GM12878 (cell line): ENCODE measurements at places on chromosomes 13 and 19. TPM values are rescaled to one million over a fixed set of nuclear protein-coding genes. Genes with fewer than 3 reads are reported as not detected.

The CABP5 gene
- polyA plus RNA-seq, result not detected in 2 replicates

DNA sequence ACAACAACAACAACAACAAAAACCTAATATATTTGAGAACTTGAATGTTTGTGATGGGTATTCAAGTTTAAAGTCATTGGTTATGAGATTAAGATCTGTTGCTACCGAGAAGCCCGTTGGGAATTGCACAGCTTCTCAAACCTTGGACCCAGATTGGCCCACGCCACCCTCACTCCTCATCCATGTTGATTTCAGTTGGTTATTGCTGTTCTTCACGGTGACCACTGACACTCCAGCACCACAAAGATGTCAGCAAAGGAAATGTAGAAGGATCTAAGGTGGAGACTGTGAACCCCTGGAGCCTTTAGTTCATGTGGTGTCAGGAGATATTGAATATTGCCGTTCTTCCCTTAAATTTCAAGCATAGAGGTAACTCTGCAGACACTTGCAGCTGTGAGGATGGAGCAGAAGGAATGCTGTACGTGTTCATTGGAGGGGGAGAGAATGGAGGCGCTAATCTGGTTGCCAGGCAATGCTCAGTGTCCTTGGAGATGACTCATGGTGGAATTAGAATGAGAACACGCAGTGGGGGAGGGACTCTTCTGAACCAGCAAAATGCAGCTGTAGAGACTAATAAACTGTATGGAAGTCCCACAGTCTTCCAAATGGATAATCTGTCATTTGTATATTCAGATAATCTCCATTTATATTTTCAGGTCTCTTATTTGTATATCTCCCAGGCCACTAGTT lies 20.8 kb upstream of the ZNF835 start:
- no peak for DNase-seq

GRCh38 chr13:97221466-97221865 lies 667 bp upstream of the MBNL2 start:
- DNase-seq, result no peak

GRCh38 chr19:32928806-32929205 lies 43.0 kb downstream of the CEP89 start:
- no peak for DNase-seq

The ERICH4 gene
- 0.23 TPM in 1 of 2 replicates, not detected in the other for polyA plus RNA-seq

GRCh38 chr13:33761740-33762139 lies 56.2 kb upstream of the RFC3 start:
- no peak for DNase-seq
